Fibroblast of the aortic adventitia (primary cell): ENCODE measurements at places on chromosomes 3 and 15. TPM values are rescaled to one million over a fixed set of nuclear protein-coding genes. Genes with fewer than 3 reads are reported as not detected.

The GABRR3 gene
- not detected in 2 replicates for total RNA-seq

The GYG1 gene
- 15.0 and 53.4 TPM in 2 replicates for total RNA-seq

The C3orf85 gene
- not detected in 2 replicates for total RNA-seq

The GOLGA6L9 gene
- total RNA-seq = 1.2 and 6.3 TPM in 2 replicates

The UBE2E2 gene
- total RNA-seq = 36.7 and 49.1 TPM in 2 replicates

The SLC51A gene
- not detected in 2 replicates for total RNA-seq

The THSD4 gene
- 28.1 and 50.9 TPM in 2 replicates for total RNA-seq

The ADAMTSL3 gene
- 1.4 and 2.0 TPM in 2 replicates for total RNA-seq

The SPTSSB gene
- total RNA-seq = 0.45 TPM in 1 of 2 replicates, not detected in the other

The MCCC1 gene
- total RNA-seq = 23.7 and 38.2 TPM in 2 replicates

The ACP3 gene
- total RNA-seq = 0.63 TPM in 1 of 2 replicates, not detected in the other

The SLC12A1 gene
- under 0.01 TPM in 1 of 2 replicates, not detected in the other for total RNA-seq

The GOLGA8R gene
- 0.33 and 2.3 TPM in 2 replicates for total RNA-seq

The CCR9 gene
- total RNA-seq = not detected in 2 replicates

The PLA2G4E gene
- not detected in 2 replicates for total RNA-seq

The SLC15A2 gene
- 0.18 and 0.25 TPM in 2 replicates for total RNA-seq
